Fibroblast of skin of scalp (primary cell): ENCODE measurements at places on chromosomes 12 and 14.

- DNase-seq: no peak
These were observed 218.3 kb downstream of the FOXN3 start for GRCh38 chr14:89198544-89199329.

GRCh38 chr14:22519877-22520685 is 68.9 kb downstream of the DAD1 start:
- DNase-seq: no peak

- DNase-seq: no peak
These were observed 356.3 kb downstream of the EMP1 start for GRCh38 chr12:13552830-13553229.

DNA sequence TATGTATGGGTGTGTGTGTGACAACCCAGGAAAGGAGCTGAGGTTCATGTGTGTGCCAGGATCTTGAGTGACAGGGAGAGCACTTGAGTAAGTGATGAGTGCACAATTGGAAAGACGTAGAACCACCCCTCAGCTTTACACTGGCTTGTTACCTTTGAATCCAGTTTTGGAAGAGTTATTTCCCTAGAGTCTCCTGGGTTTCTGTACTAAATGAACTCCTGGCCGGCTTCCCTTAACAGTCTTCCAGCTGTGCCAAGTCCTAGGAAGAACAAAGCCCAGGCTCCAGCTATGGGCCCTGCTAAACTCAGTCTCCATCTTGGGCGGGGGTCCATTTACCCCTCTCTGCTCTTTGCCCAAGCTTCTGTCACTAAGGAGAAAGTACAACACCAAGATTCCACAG is 19.7 kb upstream of the NR1H4 start:
- DNase-seq: no peak

DNA sequence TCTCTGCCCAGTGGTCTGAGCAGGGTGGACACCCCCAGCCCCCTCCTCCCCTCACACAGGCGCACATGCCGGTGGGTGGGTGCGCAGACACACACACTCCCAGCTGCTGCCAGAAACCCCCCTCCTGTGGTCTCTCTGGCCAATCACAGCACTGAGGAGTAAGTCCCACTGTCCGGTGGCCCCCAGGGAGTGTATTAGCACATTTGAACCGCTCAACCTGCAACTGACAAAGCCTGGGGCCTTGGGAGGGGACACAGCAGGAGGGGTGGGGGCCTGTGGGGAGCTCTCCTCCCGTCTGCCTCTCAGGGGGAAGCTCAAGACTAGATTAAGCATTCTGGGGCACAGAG is 11.7 kb downstream of the FIGNL2 start:
- no peak for DNase-seq

DNA sequence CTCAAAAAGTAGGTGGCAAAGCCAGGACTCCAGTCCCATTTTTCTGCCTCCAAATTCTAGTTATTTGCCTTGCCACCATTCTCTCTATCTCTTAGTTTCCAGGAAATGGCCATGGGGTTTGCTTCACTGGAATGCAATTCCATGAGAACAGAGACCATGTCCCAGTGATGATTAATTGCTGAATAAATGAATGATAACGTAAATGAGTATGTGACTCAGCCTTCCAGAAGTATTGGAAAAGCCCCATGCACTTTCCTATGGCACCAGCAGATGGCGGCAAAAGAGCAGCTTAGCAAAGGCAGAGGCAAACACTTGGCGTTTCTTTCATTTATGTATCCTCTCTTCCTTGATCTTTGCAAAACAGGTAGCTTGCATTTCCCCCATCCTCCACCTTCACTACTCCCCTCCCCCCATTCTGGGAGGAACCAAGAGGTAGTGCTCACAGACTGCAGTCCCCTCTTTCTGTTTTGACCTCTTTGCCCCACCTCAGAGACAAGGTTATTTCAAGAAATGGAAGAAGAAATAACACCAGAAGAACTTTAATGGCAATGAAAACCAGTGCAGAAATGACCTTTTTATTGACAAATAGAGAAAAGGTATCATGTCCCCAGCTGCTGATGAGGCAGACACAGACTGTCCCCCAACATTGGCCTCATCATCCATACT is 21.3 kb downstream of the TBX3 start:
- peak; percentile 86 for DNase-seq

GRCh38 chr12:25585662-25586061 is 32.6 kb upstream of the LMNTD1 start:
- no peak for DNase-seq

GRCh38 chr12:123696207-123696606 is 15.9 kb upstream of the ATP6V0A2 start:
- no peak for DNase-seq

GRCh38 chr12:125890366-125890905 is 825.2 kb downstream of the AACS start:
- no peak for DNase-seq

GRCh38 chr12:75378354-75378753 is 12.5 kb upstream of the GLIPR1L2 start:
- no peak for DNase-seq

- no peak for DNase-seq
These were observed 170.0 kb downstream of the SLC2A13 start for GRCh38 chr12:39935839-39936238.

GRCh38 chr12:49825971-49826421 is 2.2 kb downstream of the NCKAP5L start:
- DNase-seq: peak; percentile 44

DNA sequence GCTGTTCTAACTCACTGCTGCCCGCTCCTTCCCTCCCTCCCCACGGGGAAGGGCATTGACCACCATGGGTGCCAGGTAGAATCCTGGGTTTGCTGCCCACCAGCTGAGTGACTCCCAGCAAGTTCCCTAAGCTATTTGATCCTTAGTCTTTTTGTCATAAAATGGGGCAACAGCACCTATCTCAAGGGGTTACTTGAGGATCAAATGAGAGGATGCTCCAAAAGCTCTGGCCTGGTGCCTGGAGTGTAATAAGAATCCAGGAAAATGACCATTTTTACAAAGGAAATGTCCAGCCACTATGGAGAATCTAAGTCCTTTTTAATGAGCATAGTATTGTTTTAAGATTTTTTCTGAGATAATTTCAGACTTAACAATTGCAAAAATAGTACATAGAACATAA is 61.4 kb upstream of the CMKLR1 start:
- DNase-seq: no peak

DNA sequence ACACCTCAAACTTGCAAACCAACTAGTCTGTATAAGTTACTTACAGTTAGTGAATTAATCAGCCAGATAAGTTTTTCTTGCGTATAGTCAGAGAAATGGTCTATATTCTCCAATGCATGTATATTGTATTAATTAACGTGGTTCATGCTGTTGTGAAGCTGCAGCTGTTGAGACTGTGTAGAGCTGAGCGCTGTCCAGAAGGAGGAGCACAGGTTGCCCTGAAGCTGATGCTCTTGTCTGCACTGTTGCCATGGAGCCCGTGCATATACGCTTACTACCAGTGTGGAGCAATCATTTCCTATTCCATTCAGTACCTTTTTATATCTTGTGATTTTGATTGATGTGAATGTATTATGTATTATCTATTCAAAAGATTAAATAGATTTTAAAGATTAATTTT is 74.3 kb upstream of the ARID2 start:
- DNase-seq: peak; percentile 4

GRCh38 chr12:71848212-71848611 is 8.7 kb downstream of the TBC1D15 start:
- DNase-seq: no peak

DNA sequence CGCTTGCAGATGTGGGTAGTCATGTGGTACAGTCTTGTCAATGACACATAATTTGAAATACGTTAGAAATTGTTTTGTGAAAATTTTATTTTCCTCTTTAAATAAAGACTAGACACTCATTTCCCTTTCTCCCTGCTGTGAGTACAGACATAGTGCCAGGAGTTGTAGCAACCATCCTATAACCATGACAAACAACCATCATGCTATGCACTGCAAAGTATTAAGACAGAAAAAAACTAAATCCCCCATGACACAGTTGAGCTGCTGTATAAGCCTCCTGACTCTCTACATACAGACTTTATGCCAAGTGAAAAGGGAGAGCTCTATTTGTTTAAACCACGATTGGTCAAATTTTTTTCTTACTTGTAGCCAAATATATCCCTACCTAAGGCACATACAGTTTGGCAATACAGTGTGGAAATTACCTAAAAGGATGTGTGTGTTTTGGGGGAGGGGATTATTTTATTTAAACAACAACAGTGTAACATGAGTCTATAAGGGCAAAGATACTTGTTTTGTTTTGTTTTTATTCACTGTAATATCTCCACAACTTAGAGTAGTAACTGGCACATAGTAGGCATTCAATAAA is 45.0 kb upstream of the KRR1 start:
- DNase-seq: peak; percentile 9

DNA sequence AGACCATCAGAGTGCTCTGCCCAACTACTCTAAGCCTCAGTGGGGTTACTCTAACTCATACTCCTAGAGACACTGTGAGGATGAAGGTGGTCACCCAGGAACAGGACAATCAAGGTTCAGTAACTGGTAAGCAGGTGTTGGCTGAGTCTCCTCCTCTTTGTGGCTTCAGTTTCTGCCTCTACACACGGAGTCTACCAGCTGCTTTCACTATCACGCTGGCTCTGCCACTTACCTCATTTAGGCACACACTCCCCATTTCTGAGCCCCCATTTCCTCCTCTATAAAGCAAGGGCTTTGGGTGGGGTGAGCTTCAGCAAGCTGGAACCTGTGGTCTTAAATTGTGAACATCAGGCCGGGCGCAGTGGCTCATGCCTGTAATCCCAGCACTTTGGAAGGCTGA is 7.3 kb upstream of the TCHP start:
- no peak for DNase-seq

- no peak for DNase-seq
These were observed 45.9 kb downstream of the LGMN start for GRCh38 chr14:92702441-92702918.

DNA sequence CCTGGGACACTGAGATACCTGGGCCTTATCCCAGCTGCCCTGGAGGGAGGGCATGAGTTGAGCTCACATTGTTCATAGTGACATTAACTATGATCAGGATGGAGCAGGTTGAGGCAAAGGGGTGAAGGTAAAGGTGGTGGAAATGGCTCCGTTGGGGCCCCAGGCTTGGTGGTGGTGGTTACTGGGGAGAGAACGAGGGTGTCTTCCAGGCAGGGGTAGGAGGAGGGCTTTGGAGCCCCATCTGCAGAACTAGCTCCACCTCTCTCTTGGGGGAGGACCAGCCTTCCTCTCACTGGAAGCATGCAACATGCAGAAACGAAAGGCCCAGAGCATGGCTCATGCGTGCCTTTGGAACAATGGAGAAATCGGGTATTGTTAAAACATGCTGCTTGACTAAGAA is 217.0 kb downstream of the SLC41A2 start:
- DNase-seq: no peak

- DNase-seq: no peak
These were observed 57.9 kb downstream of the PHETA1 start for GRCh38 chr12:111311011-111311410.

DNA sequence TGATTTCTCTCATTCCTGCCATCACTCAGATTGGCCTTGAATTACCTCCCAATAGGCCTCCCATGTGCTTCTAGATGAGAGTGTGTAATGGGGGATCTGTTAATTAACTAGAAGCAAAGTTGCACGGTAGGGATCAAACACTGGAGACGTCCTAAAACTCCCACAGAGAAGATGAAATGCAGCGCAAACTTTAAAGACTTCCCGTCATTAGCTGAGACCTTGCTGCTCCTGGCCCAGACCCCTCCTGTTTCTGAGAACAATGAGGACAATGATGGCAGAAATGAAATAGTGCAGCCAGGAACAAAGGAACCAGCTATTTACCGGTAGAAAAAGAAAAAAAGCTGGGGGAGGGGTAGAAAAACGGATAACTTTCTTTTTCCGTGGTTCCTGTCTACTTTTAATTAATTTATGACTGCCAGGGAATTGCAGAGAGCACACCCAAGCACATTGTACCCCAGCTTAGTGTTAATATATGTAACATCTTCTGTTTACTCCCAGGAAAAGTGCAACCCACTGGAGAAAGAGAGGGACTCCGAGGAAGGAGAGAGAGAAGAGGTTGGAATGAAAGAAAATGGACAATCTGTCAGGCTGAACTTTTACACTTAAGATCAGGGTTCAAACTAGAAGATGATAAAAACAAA is 280.7 kb upstream of the SOX5 start:
- no peak for DNase-seq

DNA sequence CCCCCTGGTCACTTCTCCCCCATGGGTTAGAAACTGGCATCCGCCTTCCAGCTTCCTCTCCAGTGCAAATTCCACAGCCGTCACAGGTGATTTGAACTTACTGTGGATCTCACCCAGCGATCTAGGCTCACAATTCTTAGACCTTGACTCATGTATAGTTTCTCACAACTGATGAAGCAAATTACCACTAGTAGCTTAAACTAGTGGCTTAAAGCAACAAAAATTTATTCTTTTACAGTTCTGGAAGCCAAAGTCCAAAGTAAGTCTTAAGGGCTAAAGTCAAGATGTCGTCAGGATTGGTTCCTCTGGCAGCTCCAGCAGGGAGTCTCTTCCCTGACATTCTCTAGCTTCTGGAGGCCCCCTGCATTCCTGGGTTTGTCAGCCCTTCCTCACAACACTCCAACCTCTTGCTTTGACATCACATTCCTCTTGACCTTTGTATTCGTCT is 117.4 kb downstream of the KTN1 start:
- DNase-seq: peak; percentile 25

DNA sequence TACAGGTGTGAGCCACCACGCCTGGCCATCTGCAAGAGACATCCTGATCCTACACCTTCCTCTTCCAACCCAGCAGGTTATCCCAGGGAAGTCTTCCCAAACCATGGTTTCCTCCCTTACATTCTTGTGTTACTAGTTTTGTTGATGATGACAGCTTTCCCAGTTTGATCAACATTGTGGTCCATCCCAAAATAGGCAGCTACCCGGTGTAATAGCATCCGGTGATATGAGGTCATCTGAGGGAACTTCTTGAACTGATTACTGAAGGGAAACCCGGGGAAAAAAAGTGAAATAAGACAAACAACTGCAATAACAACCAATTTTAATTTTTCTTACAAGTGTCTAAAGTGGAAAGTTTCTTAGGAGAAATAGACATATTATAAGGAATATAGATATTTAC is 45.3 kb upstream of the STAC3 start:
- DNase-seq: peak; percentile 5

- DNase-seq: peak; percentile 60
These were observed 71.1 kb downstream of the PELI2 start for GRCh38 chr14:56189307-56189706.

DNA sequence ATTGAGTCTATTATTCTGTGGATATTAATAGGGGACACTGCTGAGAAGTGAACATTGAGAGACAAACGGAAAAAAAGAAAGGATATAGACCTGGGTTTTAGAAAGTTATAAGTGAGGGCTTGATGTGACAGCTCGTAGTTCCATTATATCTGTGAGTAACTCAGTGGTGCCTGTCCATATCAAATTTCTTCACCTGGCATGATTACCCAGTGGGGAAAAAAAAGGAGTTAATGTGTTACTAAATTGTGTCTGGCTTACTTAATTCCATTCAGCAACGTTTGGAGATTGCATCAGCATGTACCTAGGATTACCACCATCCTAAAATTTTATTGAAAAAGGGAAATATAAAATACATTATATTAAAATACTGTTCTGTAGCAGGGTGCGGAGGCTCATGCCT is 1249.9 kb downstream of the SLC16A7 start:
- DNase-seq: no peak

- DNase-seq: no peak
These were observed 492.4 kb upstream of the TMPO start for GRCh38 chr12:98022961-98023360.

GRCh38 chr12:33000016-33000415 is 103.4 kb upstream of the PKP2 start:
- no peak for DNase-seq
